Activated T-helper 9 cell treated with anti-CD3 and anti-CD28 coated beads, Interleukin-2, amount 50 U/mL, for 16 hours (primary cell): ENCODE measurements at places on chromosomes 12 and 14.

GRCh38 chr12:94553130-94553519 is 93.5 kb upstream of the CEP83 start:
- DNase-seq, result no peak

DNA sequence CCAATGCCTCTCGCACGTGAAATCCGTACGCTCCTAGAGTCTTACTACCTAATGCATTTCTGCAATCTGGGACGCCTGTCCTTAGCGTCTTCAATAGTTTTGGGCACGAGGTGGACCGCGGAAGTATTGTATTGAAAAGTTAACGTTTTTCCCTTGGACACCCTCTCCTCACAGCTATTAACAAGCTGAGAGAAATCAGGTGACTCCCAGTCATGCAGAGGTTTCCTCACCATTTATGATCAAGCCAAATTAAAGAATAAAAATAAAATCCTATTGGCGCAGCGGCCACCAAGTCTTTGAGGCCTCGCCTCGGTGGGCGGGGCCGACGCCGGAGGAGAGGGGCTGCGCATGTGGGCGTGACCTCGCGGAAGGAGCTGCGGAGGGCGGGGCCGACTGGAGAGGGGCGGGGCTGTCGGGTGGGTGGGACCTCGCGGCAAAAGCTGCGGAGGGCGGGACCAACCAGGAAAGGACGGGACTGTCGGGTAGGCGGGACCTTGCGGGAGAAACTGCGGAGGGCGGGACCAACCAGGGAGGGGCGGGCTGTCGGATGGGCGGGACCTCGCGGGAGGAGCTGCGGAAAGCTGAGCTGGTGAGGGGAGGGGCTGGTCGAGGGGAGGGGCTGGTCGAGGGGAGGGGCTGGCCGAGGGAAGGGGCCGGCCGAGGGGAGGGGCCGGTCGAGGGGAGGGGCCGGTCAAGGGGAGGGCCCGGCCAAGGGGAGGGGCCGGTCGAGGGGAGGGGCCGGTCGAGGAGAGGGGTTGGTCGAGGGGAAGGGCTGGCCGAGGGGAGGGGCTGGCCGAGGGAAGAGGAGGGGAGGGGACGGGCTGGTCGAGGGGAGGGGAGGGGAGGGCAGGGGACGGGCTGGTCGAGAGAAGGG is 1.1 kb upstream of the PPP2R5C start:
- DNase-seq, result peak; percentile 95

DNA sequence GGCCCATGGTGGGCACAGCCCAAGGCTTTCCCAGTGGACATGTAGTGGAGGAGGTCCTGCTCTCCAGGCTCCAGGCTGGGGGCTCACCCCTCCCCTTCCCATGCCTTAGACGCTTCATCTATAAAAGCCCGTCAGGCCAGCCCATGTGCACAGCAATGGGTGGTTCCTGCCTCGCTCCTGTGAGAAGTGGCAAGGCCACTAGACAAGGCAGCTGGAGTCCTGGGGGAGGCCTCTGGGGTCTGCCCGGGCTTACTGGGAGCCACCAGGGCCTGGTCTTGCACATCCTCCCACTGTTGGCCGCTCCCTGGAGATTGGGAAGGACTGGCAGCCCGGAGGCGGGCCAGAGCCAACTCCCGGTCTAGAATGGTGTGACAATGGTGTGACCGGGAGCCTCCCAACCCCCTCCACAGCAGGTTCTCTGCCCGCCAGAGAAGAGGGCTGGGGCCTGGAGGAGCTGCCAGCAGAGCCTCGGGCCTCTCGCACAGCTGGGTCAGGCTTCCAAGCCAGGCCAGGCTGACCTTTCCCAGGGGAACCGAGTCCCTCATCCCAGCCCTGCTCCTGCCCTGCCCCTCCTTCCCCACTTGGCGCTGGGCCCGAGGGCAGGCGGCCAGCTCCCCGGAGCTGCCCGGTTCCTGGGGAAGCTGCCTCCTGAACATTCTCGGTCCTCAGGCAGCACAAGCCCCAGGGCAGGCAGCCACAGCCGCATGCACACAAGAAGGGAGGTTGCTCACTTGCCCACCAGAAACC is 97.9 kb downstream of the RFLNA start:
- DNase-seq, result no peak

DNA sequence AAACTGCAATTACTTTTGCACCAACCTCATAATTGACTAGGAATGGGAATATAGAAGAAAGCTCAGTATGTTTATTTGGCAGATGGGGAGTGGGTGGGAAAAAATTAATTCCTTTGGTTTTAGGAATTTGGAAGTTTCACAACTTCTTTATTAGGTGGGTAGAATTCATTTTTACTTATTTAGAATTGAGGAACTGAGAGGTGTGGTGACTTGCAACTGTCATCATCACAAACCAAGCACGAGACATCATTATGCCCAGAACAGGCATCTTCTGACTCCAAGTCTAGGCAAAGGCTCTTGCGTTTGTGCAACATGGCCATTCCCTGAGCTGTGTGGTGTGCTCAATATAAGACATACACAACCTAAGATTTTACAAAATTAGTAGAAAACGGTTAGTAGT is 380.0 kb downstream of the ATP23 start:
- no peak for DNase-seq

DNA sequence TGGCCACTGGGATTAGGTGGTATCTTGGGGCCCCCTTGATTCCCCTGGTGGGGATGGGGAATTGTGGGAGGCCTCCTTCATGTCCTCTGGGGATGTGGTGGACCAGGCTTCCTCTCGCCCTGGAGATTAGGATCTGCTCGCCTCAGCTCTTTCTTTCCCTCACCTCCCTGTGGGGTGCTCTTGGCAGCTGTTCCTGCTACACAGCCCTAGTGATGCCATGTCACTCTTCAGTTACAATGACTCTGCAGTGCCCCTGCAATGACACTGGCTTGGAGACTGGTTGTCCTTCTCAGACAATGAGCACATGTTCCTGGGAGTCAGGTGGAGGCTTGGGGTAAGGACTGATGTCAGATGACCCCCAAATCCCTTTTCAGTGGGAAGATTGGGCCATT is 83.9 kb downstream of the ADCK1 start:
- DNase-seq, result no peak

DNA sequence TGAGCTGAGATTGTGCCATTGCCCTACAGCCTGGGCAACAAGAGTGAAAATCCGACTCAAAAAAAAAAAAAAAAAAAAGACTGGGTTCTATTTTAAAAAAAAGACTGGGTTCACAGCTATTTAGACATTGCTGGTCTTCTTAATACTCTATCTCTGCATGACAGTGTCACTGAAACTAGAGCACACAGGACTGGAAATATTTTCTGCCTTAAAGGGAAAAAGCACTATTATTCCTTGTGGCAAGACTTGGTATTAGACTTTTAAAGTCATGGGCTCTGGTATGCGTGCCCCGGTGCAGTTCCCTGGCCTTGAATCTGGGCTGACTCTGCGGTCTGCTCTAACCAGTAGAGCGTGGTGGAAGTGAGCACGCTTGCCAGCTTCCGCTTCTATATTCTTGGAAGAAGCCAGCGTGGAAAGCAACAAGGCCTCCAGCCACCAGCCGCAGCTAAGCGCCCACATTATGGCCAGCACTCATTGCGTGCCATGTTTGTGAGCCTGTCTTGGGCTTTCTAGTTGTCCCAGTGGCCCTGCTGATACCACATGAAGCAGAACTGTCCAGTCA is 31.3 kb downstream of the PRKAB1 start:
- DNase-seq, result no peak

GRCh38 chr14:96267336-96267735 is 11.3 kb downstream of the BDKRB1 start:
- DNase-seq, result no peak

GRCh38 chr14:84750763-84751554 is 779.0 kb upstream of the FLRT2 start:
- DNase-seq, result no peak

- DNase-seq, result no peak
These were observed 114.5 kb downstream of the RPAP3 start for GRCh38 chr12:47591361-47591791.

DNA sequence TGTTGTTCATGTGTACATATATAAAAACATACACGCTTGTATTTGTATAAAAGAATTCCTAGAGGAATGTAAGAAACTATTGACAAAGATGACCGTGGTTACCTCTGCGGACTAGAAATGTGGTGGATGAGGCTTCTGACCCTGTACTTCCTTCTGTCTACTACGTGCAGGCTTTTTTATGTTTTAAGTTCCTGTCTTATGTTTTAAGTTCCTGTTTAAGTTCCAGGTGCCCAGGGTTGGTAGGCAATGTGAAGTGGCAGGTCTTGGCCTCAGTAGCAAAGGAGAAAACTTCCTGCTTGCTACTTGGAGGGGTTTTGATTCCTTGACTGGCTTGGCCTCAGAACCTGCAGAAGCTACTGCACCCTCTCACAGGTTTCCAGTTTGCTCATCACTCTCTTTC is 11.6 kb downstream of the POMT2 start:
- no peak for DNase-seq

GRCh38 chr12:131882804-131883520 is 11.5 kb upstream of the ULK1 start:
- no peak for DNase-seq

DNA sequence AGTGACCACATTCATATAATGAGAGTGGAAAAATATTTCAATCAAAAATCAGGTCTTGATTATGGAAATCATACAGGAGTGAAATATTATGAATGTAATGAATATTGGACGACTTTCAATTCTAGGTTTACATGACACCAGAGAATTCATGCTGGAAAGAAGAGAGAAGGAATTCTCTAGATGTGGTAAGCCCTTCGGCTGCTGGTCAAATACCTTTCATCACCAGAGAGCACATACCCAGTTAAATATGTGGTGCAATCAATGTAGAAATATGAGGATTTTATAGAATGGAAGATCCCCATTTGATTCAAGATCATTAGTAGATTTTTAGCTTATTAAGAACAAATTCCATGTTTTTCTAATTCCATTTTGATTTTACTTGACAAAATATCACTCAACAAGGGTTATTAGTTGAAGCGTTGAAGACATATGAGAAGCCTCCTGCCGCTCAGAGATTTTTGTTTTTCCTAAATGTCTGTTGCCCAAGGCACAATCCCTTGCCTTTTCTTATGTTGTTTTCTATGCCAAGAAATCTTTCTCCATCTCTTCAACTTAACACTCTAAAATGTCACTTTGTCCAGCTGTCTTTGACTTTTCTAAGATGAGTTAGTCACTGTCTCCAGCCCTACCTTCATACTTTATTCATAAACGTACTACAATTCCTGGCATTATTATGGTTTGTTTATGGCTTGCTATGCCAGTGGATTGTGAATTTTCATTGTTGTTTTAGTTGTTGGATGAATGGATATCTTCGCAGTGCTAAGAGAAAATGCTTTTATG is 72.8 kb upstream of the ZDHHC17 start:
- no peak for DNase-seq

DNA sequence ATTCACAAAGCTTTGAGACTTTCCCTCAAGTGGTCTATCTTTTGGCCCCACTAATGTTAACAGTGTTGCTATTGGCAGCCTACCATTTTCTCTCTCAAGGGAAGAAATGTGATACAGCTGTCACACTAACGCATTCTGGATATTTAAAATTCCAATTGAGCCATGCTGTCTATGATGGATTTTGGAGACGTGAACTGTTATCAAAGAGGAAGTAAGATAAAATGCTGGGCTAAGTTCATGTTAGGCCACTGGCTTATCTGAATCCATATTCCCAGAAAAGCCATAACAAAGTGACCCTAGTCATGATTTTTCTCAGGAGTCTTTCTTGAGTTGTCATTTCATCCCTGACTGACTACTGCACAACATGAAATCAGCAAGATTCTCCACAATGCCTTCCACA is 200.2 kb downstream of the PHLDA1 start:
- DNase-seq, result no peak

- DNase-seq, result no peak
These were observed 107.8 kb upstream of the PTPRB start for GRCh38 chr12:70745048-70745447.

GRCh38 chr12:3179731-3180130 is 102.6 kb downstream of the TSPAN9 start:
- DNase-seq, result no peak

DNA sequence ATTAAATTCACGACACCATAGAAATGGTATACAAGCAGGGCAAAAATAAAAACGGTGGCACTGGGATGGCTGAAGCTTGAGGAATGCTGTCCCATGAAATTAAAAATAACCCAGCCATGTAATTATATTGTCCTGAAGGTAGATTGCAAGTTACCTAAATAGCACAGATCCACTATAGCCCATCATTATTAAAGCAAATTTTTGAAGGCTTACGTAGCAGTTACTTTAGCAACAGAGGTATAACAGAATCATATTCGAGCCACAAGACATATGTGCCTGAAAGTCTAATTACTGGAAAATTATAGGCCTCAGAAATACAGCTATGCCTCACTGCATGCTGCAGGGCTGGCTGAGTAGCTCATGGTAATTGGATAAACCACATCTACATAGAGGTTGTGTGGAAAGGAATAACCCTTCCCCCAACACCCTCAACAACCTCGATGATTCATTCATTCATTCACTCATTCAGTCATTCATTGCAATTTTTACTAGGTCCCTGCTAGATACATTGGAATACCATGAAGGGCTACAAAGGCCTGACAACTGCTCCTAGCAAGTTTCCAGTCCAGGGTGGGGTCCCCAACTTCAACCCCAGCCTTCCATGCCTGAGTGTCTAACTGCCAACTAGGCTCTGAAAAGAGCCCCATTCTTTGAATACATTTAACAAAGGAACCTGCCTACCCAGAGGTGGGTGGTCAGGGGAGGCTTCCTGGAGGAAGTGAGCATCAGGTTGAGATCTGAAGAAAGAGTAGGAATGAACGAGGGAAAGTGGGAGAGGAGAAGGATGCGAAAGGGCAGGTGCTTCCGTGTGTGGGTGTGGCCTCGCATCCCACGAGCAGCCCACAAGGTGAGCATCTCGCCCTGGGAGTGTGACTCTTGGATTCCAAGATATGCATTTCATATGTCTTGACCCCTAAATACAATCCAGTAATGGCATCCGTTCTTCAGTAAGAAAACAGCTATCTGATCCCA is 18.0 kb upstream of the CMKLR1 start:
- DNase-seq, result no peak

- no peak for DNase-seq
These were observed 29.5 kb downstream of the CACNA1C start for GRCh38 chr12:2082321-2082720.

- DNase-seq, result no peak
These were observed 391.9 kb downstream of the GALC start for GRCh38 chr14:87601036-87601435.

GRCh38 chr12:105470102-105470501 is 139.6 kb downstream of the C12orf75 start:
- DNase-seq, result no peak

- no peak for DNase-seq
These were observed 81.0 kb downstream of the RPS29 start for GRCh38 chr14:49505041-49505766.

DNA sequence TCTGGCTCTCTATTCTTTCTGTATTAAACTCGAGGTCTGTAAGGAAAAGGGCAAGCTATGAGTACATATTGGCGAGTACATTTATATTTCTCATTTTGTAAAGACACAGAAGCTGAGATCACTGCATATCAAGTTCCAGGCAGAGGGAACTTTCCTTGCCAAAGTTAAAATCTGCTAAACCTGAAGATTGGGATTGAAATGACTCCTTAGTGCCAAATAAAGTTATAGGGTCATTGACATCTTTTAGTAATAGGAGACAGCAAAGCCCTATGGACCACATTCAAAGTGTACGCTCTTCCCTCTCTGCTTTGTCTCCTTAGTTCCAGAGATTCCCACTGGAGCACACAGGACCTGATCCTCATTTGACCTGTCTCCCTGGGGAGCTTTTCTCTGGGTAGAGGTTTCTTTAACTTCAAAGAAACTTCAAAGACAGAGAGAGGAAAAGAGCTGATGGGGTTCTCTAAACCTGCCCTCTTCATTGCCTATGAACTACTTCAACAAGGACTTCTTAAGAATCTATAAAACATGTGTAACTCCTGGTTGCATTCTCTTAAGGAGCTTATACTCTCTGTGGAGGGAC is 42.6 kb upstream of the PTPRR start:
- no peak for DNase-seq

GRCh38 chr12:52005218-52005902 is 1.4 kb upstream of the TAMALIN start:
- no peak for DNase-seq
